IMR-90 (cell line): ENCODE measurements at places on chromosomes 1 and 21. TPM values are rescaled to one million over a fixed set of nuclear protein-coding genes. Genes with fewer than 3 reads are reported as not detected.

- peaks cover 4% of the 10 kb centered on the region; the same call in 1 of the 2 replicates for H3K27me3 ChIP-seq
- H3K4me1 ChIP-seq: peaks cover 9% of the 10 kb centered on the region
- DNase-seq: no peak
- no peaks in the 10 kb centered on the region for H3K36me3 ChIP-seq
- no peak overlapping the region for H3K4me3 ChIP-seq
Observed at GRCh38 chr1:29232387-29232786, 1.7 kb upstream of the MECR start.

GRCh38 chr1:171179318-171180227, 5.5 kb upstream of the FMO2 start:
- H3K36me3 ChIP-seq: no peaks in the 10 kb centered on the region
- no peak overlapping the region for H3K27ac ChIP-seq
- H3K4me3 ChIP-seq: no peak overlapping the region
- no peak for DNase-seq

DNA sequence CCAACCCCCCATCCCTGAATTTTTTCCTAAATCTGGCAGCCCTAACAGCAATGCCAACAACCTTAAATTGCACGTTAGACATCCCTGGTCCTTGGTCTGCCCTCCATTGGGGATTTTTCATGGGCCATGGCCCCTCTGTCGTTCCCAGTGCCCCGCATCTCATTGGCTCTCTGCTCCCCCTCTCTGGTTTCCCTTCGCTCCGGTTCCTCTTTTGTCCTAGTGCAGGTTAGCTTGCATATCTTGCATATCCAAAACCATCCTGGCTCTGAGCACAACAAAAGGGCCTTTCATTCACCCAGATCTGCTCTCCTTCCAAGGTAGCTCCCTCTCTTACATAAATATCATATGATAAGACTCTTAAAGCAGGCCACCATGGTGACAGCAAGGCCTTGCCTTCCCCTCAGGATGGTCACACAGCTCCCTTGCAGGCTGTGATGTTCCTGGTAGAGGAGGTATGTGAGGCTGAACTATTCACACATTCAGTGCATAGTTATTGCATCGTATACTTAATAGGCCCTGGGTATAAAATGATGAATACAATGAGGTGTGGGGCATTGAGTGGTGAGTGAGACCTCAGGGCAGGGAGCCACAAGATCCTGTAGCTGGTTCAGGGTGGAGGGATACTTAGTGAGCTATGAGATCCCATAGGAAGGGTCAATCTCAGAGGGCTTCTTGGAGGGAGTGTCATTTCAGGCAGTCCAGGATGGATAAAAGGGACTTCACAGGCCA, 45.2 kb downstream of the TENT5C start:
- no peak for DNase-seq
- no peak overlapping the region for H3K4me3 ChIP-seq
- no peaks in the 10 kb centered on the region for H3K36me3 ChIP-seq
- peaks cover 8% of the 10 kb centered on the region; the same call in 1 of the 2 replicates for H3K4me1 ChIP-seq
- H3K27me3 ChIP-seq: no peaks in the 10 kb centered on the region

DNA sequence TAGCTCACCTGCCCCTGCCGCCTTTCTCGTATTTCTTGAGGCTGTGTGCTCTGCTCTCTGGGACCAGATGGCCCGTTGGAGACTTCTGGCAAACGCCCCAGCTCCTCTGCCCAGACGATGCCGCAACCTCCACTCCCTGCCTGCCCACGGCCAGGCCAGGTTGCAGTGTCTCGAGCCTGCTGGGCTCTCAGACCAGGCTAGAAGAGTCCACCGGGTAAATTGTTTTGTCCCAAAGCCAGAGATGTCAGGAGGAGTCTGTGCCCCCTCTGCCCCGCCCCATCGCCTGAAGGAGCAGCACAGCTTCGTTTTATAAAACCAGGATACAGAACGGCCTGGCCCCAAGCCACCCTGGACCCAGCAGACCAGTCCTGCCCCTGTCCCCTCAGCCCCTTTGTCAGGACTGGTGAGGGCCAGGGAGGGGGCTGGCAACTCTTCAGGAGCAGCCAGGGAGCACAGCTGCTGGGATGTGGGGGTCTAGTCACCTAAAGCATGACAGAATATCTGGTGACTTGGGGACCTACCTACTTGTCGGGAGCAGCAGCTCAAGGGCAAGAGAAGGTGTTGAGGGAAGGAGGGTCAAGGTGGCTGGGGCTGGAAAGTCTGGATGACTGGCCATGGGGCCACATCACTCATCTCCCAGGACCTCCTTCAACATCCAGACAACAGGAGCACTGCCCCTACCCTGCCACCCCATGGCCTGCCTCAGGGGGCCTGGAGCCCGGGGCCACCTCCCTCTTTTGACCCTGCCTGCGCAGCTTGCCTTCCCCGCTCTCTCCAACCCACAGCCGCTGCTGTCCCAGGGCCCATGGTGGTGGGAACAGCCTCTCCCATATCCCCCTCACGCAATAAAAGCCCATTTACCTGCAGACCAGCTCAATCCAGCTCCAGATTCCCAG, 33.9 kb upstream of the LBR start:
- no peak overlapping the region for H3K4me3 ChIP-seq
- no peaks in the 10 kb centered on the region for H3K36me3 ChIP-seq
- H3K27me3 ChIP-seq: 0 out of 2 replicates have a peak, but pooled peaks cover 1% of the 10 kb centered on the region
- no peak for DNase-seq
- H3K4me1 ChIP-seq: peaks cover 14% of the 10 kb centered on the region

SPRR2B gene
- total RNA-seq: not detected in 2 replicates
